ENCODE measurements at places on chromosomes 11 and 22.

DNA sequence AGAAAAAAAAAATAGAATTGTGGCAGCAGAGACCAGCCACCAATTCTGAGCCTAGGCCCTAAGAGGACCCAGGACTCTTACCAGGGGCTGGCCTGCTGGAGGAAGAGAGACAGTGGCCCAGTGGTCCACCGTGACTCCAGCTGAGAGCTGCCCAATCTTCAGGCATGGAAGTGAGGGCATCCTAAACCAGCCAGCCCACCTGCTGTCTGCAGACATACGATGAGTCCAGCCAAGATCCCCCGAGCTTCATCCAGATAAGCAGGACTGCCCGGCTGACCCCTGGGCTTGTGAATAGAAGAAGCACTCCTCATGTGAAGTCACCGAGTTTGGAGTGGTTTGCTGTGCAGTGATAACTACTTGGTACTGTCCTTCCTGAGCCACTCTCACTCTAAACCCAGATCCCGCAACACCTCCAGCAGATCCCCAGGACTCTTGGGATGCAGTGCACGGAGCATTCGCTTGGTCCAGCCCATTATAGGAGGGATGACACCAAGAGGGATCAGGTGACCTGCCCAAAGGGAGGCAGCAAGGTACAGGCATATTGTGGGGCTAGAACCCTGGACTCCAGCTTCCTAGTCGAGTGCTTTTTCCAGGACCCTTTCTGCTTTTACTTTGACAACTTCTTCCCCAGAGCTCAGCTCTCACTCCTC, 41.7 kb upstream of the FGF3 start:
- DNase-seq = no peak

GRCh38 chr22:43895986-43896645, 4.3 kb upstream of the PNPLA5 start:
- no peak for DNase-seq

DNA sequence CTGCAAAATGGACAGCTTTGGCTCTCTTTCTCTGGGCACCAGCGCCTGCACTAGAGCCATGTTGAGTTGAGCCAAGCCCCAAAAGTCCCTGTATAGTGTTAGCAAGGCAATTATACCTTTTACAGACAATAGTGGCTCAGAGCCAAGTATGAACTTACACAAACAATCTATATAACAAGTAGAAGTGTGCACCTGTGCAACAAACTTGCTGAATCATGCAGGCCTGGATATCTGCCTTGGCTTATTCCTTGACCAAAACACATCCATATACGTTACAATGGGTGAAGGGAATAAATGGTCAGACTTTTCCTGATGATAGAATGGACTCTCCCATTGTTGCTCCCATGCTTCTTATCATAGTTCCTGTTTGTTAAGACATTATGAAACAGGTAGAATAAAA, 3.8 kb upstream of the OR52I2 start:
- DNase-seq = peak; percentile 6

DNA sequence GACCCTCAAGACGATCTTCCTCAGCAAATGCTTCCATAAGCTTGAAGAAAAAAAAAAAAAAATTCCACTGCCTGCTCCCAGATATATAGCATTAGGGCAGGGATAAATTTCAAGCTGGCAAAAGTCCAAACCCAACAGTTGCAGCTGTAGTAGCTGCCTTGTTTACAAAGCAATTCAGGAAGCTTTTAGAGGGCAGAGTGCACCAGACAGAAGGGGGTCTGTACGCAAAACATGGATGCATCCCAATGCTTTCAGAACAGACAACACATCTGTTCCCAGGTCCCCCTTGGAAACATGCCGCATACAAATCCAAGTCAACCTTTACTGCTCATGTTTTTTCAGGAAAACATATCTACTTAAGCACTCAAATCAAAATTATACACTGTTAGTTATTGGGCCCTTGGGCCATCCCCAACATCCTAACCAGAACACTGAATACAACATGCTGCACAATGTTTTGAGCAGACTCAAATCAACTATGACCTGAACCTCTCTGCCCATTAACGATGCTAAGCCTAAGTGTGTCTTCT, 94.5 kb downstream of the CADM1 start:
- peak; percentile 91 for DNase-seq

- no peak for DNase-seq
Measured at GRCh38 chr11:82794490-82794889, 60.8 kb upstream of the FAM181B start.

- no peak for DNase-seq
Measured at GRCh38 chr22:17213976-17214375, 5.3 kb downstream of the ADA2 start.
